ENCODE measurements at places on chromosomes 16 and 17.

DNA sequence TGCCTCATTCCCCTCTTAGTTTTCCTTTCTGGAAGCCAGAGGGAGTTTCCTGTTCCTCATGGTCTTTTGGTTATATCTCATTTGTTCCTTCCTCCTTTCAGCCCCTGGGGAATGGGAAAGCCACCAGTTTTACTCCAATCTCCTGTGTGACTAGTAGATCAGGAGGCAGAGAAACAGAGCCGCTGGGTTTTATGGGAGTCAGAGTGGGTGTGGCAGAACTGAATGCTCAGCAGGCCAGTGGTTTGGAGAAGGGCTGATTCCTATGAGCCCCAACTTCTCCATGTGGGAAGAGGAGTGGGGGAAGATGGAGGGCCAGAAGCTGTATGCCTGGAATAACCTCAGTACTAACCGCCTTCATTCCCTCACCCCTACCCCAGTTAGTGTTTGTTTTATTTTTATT lies 4.1 kb downstream of the DNAH2 start:
- no peak for DNase-seq

DNA sequence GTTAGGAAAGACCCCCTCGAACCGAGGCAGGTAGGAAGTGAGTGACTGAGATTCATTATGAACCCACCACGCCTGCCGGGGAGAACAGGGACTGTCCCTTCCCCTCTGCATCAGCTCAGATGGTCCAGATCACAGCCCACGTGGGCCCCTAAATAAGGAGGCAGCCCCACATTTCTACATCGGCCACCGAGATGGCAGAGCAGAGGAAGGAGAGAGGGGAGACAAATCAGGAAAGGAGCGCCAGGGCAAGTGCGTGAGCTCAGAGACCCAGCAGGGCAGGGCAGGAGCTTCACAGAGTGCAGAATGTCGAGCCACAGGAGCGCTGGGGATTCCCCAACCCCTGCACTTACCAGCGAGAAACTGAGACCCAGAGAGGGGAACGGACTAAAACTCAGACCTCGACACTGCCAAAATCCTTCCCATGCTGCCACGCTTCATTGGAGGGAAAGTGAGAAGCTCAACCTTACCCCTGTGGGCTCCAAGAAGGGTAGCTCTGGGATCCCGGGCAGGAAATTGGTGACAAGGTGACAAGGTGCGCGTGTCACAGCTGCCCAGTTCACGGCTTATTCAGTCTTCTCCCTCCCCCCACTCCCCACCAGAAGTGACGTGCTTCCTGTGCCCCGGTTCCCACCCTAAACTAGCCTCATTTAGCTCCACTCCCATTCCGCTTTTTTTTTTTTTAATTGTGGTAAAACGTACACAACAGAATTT lies at the start of gene ICAM2:
TSS of gene ICAM2 (minus strand) at position 578 of the 711 bp plus-strand sequence. CDS start 13,942 bp downstream, outside the sequence.
- no peak for DNase-seq

- DNase-seq: peak; percentile 57
Observed at GRCh38 chr17:72122765-72123529, 2.1 kb downstream of the SOX9 start.

GRCh38 chr16:80725566-80726162 lies 78.7 kb downstream of the CDYL2 start:
- DNase-seq: no peak

- no peak for DNase-seq
Observed at GRCh38 chr16:30377050-30377811, 2.6 kb downstream of the MYL11 start.

DNA sequence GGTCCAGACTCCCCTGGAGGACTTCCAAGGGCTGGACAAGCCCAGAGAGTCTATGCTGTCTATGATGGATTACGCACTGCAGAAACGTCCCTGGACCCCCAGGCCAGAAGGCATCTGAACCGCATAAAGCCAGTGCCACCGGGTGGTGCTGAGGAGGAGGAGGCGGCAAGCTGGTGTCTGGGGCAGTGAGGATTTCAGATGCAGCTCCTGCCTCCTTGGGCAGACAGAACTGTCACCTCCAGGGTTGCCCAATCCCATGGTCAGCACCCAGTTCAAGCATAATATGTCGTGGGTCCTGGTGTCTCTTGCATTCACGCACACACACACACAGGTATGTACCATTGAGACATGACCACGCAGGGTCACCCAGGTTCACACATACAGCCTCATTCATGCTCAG lies 25.6 kb downstream of the RAP1GAP2 start:
- no peak for DNase-seq

GRCh38 chr17:56850591-56850990 lies 16.6 kb downstream of the DGKE start:
- DNase-seq: no peak

DNA sequence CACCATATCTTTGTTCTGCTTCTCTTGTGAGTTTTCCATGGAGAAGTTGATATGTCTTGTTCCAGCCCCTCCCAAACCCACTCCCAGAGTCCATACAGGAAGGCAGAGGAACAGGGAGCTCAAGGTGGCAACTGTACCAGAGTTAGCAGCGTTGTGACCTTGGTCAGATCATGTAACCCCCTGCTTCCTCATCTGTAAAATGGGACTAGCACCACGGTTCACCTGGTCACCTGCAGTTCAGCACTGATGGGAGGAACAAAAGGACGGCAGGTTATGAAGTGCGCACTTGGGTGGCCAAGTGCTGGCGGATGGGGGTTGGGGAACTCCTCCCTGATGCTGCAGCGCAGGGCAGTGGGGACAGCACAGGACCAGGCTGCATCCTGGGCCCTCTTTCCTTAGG lies 7.7 kb upstream of the NEUROD2 start:
- DNase-seq: no peak

DNA sequence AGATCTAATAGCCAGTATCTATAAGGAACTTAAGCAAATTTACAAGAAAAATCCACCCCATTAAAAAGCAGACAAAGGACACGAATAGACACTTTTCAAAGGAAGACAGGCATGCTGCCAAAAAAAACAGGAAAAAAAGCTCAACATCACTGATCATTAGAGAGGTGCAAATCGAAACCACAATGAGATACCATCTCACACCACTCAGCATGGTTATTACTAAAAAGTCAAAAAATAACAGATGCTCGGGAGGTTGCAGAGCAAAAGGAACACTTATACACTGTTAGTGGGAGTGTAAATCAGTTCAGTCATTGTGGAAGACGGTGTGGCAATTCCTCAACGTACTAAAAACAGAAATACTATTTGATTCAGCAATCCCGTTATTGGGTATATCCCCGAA lies 9.6 kb downstream of the STX8 start:
- no peak for DNase-seq

DNA sequence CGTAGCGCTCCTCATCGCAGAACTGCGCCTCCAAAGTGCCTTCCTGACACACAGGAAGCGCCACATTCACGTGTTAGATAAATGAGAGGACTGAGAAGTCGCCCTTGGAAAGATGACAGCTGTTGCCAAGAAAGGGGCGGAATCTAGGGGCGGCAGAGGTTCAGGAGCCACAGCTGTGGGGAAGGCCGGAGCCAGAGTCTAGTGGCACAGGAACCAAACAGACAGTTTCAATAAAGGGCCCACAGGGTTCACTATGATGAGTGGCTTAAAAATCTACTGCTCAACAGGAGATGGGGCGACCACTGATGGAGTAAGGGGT lies 4.7 kb downstream of the FLCN start:
- no peak for DNase-seq

DNA sequence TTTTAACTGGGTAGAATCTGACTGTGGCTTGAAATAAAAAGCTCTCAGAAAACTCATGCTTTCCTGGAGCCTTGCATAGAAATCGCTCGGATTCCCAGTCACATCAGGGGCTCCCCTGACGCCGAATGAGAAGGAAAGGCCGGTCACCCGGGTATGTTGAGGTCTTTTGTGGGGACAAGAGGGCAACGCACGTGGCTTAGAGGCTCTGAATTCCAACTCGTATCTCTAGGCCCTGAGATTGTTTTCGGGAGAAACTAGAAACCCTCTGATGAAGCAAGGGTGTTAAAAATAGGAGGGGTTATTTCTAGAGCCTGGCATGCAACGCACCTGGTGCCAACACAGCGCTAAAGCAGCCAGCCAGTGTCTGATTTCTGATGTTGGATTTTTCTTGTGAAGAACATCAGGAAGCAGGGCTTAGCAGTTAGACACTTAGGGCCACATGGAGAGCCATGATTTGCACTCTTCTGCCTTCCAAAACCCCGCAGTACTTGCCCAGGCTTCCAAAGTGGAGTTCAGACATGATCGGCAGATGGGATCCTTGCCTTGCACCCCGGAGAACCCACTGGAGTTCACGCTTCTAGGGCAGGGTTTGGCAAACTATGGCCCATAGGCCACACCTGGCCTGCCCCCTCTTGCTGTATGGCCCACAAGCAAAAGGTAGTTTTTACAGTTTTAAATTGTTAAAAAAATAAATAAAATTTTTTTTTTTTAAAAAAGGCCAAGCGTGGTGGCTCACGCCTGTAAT lies 12.6 kb downstream of the CACNG1 start:
- DNase-seq: no peak
